ENCODE measurements at places on chromosomes 6 and 20.

DNA sequence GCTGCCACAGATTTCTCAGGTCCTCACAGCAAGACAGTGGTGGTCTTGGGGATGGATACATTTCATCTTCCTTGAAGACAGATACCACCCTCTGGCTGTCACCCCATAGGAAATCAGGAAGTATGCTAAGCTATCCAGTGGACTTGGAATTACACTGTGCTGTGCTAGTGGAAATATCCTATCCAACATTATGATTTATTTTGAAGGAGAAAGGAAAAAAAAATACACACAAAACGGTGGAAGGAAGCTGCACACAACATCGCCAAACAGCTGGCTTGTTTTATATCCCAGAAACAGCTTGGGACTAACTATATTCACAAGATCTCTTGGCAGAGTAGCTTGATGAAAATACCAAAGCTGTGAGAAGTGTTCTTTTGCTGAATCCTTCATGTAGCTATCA, 257.6 kb downstream of the LAMA2 start:
- no peak for DNase-seq

DNA sequence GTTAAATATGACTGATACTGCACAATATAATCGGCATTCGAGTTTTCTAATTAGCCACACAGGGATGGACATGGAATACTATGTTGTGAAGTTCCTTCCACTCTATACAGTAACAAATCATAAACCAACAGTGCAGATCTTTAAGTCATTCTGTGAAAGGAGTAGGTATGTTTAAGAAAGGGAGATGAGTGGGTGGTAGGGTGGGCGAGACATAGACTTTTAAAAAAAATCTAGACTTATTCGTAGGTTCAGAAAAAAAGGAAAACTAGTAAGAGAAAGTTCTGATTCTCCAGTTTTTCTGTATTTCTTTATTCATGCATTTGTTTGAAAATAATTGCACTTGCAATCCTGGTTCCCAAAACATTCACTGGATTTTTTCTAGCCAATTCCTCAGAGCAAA, 61.8 kb downstream of the SYNDIG1 start:
- no peak for DNase-seq

GRCh38 chr6:22236626-22237414, 60.0 kb downstream of the PRL start:
- DNase-seq = no peak

DNA sequence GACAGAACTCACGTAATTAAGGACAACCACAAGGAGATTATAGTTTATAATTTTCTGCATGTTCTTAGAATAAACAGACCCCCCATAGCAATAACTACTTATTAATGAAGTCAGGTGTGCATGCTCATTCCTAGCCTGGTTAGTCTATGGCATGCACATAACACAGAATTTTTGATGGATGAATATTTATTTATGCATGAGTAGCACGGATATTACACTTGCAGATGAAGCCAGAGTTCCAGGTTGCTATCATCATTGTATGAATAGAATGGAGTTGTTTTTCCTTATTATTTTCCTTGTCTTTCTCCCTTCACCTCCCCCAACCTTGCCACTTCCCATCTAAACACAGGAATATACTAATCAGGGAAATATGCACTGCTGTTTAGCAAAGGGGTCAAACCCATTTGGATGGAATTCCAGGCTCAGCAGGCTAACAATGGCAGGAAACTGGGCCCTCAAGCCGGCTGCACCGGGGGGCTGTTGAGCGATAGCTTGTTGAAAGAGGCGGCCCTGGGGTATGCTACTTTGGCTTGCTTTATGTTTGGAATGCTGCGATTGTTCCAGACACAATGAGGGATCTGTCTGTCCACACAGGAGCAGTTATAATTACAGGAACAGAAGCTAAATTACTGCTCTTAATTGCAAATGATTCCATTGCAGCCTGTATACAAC, 112.6 kb downstream of the TMEM170B start:
- DNase-seq = no peak

DNA sequence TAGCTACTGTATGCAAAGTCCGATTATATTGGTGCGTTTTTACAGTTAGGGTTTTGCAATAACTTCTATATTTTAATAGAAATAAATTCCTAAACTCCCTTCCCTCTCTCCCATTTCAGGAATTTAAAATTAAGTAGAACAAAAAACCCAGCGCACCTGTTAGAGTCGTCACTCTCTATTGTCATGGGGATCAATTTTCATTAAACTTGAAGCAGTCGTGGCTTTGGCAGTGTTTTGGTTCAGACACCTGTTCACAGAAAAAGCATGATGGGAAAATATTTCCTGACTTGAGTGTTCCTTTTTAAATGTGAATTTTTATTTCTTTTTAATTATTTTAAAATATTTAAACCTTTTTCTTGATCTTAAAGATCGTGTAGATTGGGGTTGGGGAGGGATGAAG, 13.7 kb upstream of the PLCG1 start:
- DNase-seq = no peak

GRCh38 chr6:43386492-43386891, 17.0 kb upstream of the ZNF318 start:
- peak; percentile 7 for DNase-seq

DNA sequence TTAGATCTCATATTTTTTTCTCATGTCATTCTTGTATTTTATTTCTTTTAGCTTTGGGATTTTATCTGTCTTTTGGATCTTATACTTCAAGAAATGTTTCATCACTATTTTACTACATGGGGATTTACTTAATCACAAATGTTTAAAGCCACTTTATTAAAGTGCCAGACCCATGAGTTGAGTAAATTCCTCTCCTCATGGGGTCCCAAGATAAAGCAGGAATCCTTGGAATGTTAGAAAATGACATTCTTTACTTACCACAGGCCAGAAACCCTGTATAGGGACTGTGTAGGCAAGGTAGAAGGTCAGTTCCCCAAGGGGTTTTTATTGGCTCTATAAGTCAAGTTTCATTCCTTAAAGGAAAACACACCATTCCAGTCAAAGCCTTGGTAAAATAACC, 28.4 kb upstream of the OR2J2 start:
- no peak for DNase-seq

- no peak for DNase-seq
Measured at GRCh38 chr6:163408352-163408991, 6.0 kb upstream of the QKI start.

- no peak for DNase-seq
Measured at GRCh38 chr20:23869520-23869919, 10.0 kb downstream of the CST5 start.

GRCh38 chr6:52543729-52544601, 32.9 kb downstream of the TRAM2 start:
- DNase-seq = no peak

DNA sequence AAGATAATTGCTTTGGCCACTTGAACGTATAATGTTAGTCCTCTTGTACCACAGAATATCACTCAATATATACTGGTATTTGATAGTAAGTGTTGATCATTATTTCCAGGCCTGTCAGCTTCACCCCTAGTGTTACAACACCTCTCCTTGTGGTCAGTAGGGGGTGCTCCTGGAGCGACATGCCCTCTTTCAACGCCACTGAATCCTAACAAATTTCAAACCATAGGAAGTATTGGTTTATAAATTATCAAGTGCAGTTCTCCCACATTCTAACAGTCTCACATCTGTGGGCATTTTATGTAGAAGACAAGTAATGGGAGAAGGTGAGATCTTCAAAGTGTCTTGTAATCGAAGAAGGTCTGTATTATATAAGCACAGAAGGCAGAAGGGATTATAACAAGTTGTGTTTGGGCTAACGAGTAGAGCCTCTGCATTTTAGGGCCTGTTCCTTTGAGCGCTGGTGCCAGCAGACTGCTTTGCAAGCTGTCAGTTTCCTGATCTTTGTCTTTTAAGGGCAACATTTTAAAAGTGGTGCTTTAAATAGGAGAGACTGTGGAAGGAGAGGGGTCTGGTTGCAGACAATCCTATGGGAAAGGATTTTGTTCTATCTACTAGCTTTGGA, 57.1 kb upstream of the CEP162 start:
- DNase-seq = peak; percentile 82

GRCh38 chr6:156254240-156254639, 522.9 kb upstream of the ARID1B start:
- no peak for DNase-seq

- DNase-seq = no peak
Measured at GRCh38 chr20:45358282-45359068, 4.5 kb upstream of the SYS1 start.

- peak; percentile 79 for DNase-seq
Measured at GRCh38 chr6:22147921-22148776, 148.7 kb downstream of the PRL start.

- DNase-seq = no peak
Measured at GRCh38 chr6:10343320-10343719, 71.6 kb downstream of the TFAP2A start.

- DNase-seq = no peak
Measured at GRCh38 chr6:111803371-111803770, 69.9 kb downstream of the FYN start.

DNA sequence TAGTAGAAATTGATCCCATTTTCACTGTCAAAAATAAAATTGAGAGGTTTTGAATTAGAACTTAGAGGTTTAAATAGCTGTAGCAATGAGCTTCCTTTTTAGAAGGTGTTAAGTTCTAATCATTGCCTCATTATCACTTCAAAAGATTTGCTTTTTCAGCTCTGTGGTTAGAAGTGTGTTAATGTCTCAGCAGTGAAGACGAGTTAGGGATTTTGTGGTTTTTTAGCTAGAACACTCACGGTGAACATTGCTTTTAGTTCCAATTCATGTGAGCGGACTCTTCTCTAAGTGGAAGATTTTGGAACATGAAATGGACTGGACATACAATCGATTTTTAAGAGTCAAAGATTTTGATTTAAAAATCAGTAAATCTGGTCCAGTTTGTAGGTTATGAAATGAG, 12.7 kb upstream of the IFNGR1 start:
- no peak for DNase-seq

DNA sequence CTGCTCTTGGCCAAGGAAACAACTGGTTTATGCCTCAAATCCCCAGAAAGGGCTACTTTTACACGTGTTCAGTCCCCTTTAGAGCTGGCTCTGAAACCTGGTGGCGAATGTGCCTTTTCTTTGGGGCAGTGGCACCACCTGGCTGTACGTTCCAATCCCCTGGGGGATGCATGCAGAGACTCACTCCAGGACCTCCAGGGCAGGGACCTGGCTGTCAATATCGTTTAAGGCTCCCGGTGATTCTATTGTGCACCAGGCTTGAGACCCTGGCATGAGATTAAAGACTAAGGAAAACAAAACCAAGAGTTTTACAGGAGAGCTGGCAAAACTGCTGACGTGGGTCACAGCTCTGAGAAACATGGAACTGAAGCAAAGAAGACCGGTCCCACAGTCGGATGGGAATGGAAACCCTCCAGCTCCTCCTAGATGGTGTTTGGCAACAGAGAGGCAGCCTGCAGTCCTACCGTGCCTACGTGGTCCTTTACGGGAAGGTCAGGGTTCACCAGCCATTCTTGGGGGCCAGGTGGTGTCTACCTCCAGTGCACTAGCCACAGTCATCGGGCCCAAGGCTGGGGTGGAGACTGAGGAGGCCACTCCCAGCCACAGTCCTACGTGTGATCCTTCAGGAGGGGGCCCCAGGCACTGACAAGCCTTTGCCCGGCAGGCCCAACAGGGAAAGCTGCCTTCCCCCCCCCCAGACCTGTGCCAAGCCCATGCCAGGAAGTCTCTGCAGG, 203.3 kb upstream of the CST7 start:
- DNase-seq = peak; percentile 68

DNA sequence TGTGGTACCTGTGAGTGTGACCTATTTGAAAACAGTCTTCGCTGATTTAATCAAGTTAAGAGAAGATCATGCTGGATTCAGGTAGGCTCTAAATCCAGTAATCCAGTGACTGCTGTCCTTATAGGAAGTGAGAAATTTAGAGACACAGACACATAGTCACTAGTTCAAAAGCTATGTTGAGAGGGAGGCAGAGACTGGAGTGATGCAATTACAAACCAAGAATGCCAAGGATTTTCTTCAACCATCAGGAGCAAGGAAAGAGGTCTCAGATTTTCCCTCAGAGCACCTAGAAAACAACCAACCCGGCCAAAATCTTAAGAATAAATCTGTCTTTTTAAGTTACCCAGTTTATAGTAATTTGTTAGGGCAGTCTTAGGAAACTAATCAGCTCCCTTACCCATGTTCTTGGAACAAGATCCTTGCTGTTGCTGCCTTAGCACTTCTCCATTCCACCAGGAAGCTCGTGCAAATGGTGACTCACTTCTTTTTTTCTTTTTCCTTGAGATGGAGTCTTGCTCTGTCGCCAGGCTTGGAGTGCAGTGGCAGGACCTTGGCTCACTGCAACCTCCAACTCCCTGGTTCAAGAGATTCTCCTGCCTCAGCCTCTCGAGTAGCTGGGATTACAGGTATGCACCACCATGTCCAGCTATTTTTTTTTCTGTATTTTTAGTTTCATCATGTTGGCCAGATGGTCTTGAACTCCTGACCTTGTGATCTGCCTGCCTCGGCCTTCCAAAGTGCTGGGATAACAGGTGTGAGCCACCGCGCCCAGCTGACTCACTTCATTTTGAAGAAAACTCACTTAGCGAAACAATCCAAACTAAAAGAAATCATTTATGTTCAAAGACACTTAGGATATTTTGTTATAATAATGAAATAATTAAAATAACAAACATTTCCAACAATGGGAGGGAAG, 34.4 kb upstream of the ZNF184 start:
- DNase-seq = no peak

DNA sequence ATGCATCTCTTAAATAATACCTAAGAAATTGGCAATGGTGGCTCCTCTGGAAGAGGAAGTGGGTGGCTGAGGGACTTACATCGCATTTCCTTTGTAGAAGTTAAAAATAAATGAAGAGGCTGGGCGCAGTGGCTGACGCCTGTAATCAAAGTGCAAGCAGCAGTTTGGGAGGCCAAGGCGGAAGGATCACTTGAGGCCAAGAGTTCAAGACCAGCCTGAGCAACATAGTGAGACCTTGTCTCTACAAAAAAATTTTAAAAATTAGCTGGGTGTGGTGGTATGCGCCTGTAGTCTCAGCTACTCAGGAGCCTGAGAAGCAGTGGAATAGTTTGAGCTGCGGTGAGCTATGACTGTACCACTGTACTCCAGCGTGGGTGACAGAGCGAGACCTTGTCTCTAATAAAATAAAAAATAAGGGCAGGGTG, 12.2 kb upstream of the NCOA3 start:
- DNase-seq = no peak

Measured in NCI-H524 treated with DMSO at 0.1 percent for 48 hours (cell line).